ENCODE measurements at places on chromosomes 16 and 17. TPM values are rescaled to one million over a fixed set of nuclear protein-coding genes. Genes with fewer than 3 reads are reported as not detected.

KRTAP2-1 gene
- total RNA-seq, result not detected

CEP131 gene
- 7.6 TPM for total RNA-seq

ITGAL gene
- total RNA-seq, result 0.17 TPM

POLR2C gene
- 111 TPM for total RNA-seq
